ENCODE measurements at places on chromosomes 11 and 22.

DNA sequence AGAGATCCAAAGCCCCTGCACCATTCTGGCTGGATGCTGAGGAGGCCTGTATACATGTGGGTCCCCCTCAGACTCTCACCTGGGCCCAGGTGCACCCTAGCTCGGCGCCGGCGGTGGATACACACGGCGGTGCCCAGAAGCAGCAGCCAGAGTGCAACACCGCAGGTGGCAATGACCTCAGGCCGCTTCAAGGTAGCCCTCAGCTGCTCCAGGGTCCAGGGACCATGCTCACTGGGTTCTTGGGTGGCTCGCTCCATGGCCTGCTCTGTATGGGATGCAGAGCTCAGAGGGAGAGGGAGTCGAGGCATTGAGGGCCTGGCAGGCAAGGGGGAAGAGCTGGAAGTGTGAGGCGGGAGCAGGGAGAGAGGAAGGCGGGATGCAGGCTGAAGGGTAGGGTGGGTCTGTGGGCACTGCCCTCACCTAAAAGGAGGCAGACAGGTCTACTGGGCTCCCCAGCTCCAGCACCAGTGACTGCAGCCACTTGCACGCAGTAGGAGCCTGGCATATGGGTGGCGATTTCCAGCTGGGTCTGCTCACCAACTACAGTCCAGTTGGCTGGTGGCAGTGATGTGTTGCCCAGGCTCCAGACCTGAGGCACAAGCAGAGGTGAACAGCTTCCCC, 3.8 kb downstream of the ROBO4 start:
- DNase-seq, result no peak

- DNase-seq, result no peak
These were observed 8.0 kb downstream of the MRTFA start for GRCh38 chr22:40628354-40629042.

- no peak for DNase-seq
These were observed 111.8 kb downstream of the CCDC81 start for GRCh38 chr11:86486261-86487030.

DNA sequence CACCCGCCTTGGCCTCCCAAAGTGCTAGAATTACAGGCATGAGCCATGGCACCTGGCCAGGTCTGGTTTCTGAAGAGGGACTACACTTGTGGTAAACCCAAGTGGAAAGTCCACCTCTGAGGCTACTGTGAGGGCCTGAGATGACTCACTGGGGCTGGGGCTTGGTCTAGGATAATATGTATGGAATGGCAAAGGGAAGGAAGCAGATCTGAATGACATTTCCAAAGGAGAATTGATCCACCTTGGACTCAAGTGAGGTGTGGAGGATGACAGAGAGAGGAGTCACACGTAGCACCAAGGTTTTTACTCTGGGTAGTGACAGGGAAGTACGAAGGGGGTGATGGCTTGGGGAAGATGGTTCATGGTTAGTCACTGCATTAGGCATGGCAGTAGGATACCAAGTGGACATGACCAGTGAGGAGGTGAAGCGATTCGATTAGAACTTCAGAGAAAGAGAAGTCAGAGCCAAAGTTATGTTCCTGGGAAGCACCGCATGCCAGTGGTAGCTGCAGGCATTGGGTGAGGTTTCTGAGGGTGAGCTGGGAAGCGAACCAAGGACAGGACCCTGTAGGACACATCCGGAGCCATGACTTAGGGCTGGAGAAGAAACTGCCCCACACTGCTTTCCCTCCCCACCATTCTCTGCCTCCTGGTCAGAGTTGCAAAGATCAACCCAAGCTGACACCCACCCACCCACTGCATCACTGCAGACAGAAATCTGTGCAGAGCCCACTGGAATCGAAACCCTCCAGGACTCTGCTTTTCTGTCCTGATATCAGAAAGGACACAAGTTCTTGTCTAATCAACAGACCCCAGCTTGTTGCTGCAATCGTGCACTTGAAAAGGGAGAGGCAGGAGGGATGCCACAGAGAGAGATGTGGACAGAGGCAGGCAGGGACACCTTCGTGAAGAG, 13.0 kb upstream of the BCL9L start:
- no peak for DNase-seq

DNA sequence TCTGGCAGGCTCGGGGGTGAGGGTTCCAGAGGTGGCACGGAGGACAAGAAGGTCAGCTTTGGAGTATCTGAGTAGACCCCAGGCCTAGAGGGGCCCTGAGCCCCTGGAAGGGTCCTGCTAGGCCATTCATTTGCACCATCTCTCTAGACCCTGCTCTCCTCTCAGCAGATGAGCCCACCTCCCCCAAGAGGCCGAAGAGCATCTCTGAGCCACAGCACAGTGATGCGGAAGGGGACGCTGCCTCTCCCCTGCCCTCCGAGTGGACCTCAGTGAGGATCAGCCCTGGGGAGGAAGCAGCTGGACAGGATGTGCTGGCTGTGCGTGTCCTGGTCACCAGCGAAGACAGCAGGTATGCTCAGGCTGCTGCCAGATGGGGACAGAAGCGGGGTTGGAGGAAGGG, 101.6 kb upstream of the PARVA start:
- no peak for DNase-seq

GRCh38 chr11:66345316-66345649, 379 bp upstream of the BRMS1 start:
- DNase-seq, result no peak

DNA sequence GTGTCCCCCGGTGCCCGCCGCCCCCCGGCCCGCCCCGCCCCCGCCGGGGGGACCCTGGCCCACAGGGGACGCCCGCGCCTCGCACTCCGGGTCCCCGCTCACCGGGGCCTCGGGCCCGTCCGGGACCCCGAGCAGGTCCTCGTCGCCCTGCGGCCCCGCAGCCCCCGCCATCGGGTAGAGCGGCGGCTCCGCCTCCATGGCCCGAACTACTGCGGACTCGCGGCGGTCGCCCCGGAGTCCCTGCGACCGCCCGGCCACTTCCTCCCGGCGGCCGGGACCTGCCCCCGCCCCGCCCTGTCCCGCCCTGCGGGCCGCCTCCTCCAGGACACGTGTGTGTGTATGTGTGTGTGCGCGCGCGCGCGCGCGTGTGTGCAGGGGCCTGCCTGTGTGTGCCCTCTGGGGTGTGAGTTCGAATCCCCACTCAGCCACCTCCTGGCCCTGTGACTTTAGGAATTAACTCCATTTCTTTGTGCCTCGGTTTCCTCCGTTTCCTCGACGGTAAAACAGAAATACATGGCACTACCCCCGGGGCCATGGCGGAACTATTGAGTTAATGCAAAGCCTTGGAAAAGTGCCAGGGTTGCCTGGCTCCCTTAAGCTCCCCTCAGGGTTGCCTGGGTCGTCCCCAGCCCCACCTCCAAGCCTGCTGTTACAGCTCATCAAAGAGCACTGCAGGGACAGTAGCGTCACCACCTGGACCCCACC, at the start of gene UNC93B1:
UNC93B1 (minus strand) TSS at position 252 of the 705 bp plus-strand sequence; CDS start at position 198, 54 bp downstream.
- DNase-seq, result no peak

DNA sequence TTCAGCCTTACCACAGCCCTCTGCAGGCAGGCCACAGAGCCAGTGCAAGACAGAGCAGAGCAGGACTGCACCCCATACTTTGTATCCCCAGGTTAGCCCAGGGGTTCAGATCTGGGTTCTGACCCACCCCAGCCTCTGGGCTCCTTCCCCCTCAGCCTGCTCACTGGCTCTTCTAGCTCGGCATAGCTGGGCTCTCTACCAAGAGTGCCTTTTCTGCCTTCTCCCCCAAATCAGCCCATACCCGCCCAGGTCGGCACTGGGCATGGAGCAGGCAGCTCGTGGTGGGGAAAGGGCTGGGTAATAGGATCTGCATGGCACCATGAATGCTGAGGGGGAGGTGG, 8.3 kb downstream of the RELT start:
- no peak for DNase-seq

DNA sequence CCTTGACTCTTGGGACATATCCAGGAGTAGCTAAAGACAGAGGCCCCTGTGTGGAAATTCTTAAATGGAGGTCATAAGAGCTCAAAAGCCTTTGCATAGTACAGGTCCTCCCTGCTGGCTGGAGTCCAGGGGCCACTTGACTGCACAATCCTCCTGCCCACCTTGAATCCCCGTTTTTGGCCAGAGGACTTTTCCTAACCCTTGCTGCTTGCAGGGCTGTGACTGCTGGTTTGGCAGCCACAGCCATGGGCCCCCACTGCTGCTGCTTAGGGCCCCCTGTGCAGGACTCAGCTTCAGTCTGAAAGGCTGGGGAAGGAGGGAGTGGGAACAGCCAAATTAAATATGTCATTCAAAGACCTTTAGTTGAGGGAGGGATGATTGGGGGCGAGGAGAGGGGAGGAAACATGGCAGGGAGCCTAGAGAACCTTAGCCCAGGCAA, 33.4 kb downstream of the ARHGAP1 start:
- no peak for DNase-seq
